ENCODE measurements at places on chromosomes 3 and 15.

DNA sequence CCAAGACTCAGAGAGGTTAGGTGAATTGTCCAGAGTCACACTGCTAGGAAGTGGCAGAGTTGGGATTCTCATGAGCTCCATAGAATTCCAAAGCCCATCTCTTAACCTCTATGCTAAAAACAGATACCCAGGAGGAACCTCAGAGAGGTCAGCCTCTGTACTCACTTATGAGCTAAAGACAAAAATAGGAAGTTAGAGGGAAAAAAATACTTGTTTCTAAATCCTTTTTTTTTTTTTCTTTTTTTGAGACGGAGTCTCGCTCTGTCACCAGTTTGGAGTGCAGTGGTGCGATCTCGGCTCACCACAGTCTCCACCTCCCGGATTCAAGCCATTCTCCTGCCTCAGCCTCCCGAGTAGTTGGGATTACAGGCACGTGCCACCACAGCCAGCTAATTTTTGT lies 31.4 kb downstream of the FSD2 start:
- DNase-seq = no peak

DNA sequence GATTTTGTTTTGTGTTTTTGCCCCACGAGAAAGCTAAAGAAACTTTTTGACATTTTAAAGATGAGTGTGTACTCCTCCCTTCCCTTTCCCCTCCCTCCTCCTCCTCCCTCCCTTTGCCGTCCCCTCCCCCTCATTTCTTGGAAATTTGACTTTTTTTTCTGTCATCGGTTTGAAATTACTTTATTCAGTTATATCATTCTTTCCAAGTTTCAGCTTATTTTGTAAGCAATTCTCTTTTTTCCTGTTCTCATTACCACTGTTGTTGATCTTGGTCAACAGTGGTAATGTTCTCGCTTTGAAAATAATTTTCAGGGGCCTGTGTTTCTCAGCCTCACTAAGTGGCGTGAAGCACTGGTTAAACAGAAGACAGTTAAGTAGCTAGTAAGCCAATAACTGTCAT lies 178.4 kb downstream of the AKAP13 start:
- no peak for DNase-seq

- no peak for DNase-seq
Measured at GRCh38 chr15:85430406-85431204, 50.2 kb downstream of the AKAP13 start.

GRCh38 chr3:189739378-189739777 lies 108.2 kb downstream of the TP63 start:
- no peak for DNase-seq

- DNase-seq = no peak
Measured at GRCh38 chr3:155462672-155463071, 169.2 kb upstream of the STRIT1 start.

DNA sequence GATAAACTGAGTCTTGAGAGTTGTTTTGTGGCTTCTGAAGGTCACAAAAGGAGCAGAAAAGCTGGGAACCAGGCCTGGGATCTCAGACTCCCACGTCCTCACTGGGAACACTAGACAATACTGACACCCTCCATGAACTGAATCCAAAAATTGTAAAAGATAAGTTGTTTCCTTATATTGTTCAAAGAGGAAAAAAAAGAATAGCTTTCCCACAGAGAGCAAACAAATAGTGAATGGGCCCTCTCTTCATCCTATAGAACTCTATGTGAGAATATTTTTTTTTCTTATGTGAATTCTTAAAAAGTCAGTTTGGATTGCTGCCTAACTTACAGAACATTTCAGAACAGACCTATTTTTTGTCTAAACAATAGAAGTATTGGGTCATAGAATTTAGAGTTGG lies 203.5 kb downstream of the MECOM start:
- no peak for DNase-seq
